ENCODE measurements at places on chromosomes 4 and X.

DNA sequence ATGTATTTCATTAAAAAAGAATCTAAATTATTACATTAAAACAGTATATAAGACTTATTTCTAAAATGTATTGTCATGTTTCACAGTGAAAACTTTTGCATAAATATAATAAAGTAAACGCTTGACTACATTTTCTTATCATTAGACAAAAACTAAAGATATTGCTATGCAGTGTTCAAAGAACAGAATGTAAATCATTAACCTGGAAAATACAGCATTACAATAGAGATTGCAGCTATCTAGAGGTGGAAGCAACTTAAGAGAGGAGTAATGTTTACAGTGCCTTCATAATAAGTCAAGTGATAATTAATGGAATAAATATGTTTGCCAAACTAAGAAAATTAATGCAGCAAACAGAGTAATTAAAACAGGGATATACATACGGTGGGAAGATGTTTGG lies 940.9 kb downstream of the FSTL5 start:
- DNase-seq = no peak

GRCh38 chrX:50475208-50475607 lies 4.6 kb upstream of the DGKK start:
- no peak for DNase-seq

- no peak for DNase-seq
These were observed 1.4 kb upstream of the HHIP start for GRCh38 chr4:144644368-144645101.

DNA sequence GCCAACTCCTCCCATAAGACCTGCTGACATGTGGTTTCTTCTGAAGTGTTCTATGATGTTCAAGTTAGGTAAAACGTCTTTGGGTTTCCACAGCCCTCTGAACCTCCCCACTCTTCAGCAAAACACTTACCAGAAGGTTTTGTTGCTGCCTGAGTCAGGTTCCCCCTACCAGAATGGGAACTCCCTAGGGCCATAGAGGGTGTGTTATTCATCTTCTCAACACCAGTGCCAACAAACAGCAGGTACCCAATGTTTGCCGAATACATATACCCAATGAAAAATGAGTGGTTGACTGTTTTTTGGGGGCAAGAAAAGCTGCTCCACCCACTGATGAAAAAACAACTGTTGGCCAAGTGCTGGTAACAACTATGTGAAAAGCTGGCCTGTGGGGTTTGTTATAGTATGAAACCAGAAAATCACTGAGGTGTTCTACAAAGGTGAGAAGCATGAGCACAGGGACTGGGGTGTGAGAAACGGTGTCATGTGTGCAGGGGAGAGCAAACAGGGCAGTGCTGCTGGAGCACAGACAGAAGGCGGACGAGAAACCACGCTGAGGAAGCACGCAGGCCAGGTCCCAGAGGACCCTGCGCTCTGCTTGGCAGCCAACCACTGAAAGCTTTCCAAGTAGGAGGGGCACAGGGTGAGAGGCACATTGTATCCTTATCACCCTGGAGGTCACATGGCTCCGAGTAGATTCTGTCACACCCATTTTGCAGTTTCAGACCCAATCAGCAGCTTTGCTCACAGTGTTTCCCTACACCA lies 28.8 kb downstream of the ATP8A1 start:
- peak; percentile 30 for DNase-seq

- DNase-seq = no peak
These were observed 45.6 kb upstream of the SORCS2 start for GRCh38 chr4:7146786-7147115.

DNA sequence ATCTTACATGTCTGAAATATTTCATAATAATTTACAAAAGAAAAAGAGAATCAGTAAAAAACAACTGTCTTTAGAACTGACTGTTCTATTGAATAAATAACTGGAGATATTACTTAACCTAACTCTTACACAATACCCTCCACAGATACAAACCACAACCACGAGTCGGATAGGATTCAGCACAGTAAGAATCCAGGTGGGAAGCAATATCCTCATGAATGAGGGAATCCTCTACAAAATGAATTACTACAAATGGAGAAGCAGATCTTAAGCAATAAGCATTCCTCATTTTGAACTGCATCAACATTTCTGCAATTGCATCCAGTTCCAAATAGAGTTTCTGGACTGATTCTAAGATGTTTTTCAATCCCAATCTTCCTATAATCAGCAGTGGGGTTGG lies 227.1 kb downstream of the SH2D1A start:
- no peak for DNase-seq

DNA sequence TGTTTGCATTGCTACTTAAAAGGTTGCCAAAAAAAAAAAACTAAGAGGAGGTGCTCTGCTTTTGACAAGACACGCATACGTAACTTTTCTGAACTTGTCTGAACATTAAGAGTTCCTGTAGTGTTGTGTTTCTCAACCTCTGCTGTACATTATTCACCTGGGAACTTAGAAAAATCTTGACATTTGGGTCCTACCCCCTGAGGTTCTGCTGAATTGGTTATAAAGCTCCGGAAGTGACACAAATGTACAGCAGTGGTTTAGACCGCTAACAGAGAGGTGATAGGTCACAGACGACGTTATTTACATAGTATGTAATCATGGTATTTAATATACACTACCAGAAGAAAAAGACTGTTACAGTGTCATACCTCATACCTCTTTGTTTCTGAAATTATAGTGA lies 61.1 kb downstream of the CPEB2 start:
- no peak for DNase-seq

GRCh38 chr4:173231916-173232315 lies 63.3 kb downstream of the GALNT7 start:
- peak; percentile 85 for DNase-seq

- DNase-seq = no peak
These were observed 81.0 kb downstream of the BCOR start for GRCh38 chrX:40016749-40017148.

GRCh38 chr4:94304365-94304971 lies 38.2 kb downstream of the HPGDS start:
- DNase-seq = peak; percentile 17

- no peak for DNase-seq
These were observed 9.0 kb downstream of the SLC30A9 start for GRCh38 chr4:41999321-41999720.

DNA sequence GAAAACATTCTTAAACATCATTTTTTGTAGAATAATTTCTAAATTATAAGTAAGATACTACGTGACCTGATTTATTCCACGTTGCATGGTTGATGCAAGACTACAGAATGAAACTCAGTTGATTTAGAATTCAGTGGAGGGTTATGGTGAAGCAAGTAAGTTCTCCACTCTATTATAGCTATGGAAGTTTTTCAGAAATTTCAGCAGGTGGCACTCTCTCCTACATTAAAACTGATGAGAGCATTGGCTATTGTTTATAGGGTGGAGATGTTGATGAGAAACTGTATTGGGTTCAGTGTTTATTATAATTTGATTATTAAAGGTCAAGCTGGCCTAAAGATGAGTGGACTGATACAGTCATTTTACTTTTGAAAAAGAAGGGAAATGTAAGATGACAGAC lies 88.0 kb downstream of the FNIP2 start:
- peak; percentile 62 for DNase-seq

DNA sequence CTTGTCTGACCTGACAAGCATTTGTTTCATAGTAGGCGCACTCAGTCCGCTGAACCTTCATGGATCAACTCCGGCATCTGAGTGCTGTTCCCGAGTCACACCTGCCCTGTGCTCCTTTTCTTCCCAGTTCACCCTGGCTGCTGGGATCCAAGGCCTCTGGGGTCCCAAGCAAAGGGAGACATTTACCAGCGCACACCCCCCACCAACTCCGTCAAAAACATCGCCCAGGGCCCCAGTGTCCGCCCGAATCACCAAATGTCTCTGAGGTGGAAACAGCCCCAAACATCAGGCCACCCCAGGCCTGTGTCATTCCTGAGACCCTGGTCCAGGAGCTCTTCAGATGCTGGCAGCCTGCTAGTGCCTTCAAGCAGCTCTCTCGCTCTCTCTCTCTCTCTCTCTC lies 5.1 kb downstream of the BLOC1S4 start:
- no peak for DNase-seq

GRCh38 chr4:79848329-79848728 lies 224.7 kb downstream of the ANTXR2 start:
- DNase-seq = no peak

DNA sequence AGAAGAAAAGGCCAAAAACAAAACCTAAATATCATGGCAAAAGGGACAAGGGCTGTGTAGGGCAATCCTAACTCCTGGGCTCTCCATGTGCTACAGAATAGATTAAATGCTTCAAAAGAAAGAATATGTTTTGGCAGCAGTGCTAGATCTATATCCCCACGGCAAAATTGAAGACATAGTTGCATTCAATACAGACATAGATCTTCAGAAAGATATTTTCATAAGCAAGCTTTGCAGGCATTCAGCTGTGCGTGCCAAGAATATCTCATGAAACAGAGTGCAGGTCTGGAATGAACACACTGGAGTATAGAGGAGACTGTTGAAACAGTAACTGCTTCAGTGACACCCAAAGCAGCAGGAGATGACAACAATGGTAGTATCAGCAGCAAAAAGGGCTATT lies 1476.9 kb downstream of the ARAP2 start:
- DNase-seq = peak; percentile 21

- no peak for DNase-seq
These were observed 640.8 kb downstream of the TRIML1 start for GRCh38 chr4:188780028-188780427.

DNA sequence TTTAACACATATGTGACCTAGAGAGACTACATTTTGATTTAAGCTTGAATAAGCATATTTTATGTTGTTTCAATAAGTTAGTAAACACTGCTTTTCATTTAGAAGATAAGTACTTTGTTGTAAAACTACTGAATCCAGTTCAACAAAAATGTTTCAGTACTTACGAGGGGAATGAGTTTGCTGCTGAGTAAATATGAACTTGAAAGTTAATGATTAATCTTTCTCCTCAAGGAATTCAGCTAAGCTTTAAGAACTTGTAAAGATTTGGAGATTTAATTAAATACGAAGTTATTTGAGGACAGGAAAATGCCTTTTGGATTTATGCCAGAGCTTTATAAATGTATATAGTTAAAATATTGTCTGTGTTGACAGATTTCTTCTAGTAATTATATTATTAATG lies 933.0 kb upstream of the LCORL start:
- no peak for DNase-seq

GRCh38 chr4:2289955-2290333 lies 28.0 kb upstream of the MXD4 start:
- DNase-seq = no peak

DNA sequence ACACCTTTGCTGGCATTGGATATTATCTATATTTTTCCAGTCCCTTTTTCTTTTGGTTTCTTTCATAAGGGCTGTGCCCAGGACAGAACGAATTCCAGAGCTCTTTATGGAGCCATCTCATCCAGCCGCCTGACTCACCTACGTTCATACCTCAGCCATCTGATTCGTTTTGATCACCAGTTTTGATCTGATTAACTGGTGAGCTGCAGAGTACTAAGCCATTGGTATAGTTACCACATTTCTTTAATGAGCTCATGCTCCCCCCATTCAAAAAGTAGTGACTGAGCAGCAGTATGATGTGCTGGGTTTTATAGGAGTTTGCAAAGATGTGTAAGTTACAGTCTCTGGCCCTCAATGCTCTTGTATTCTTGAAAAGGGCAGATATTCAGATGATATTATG lies 43.0 kb upstream of the CDKN2AIP start:
- DNase-seq = no peak

GRCh38 chrX:108299101-108299591 lies 139.1 kb downstream of the COL4A6 start:
- no peak for DNase-seq

DNA sequence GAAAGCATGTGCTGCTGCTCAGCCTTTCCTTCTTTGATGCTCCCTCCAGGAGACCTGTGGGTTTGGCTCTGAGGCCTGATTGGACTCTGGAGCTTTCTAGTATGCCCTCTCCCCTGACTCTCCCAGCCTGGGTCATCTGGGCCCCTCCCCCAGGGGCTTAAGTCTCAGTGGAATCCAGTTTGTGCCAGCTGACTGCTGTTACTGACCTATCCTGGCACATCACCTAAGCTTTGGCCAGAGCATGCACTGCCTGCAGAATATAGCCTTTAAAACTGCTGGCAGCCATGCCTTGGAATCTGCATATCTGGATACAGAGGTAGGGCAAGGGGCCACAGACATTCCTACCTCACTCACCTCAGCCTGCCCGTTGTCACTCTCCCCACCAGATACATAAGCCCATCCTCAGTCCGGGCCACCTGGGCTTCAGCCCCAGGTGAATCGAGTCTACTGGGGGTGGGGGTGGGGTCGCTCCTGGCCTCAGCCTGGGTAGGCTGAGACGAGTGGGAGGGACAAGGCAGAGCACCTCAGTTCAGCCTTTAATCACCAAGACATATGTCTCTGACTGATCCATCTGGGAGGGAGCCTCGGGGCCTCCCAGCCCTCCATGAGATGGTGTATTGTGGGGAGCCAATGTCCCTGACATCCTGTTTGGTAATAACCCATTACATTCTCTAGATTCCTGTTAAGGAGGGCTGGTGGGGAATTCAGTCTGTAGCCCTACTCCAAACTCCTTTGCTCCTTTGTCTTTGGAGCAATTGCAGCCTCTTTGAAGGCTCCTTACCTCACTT lies 61.2 kb downstream of the STARD8 start:
- DNase-seq = no peak

- DNase-seq = no peak
These were observed 103.0 kb upstream of the TAPT1 start for GRCh38 chr4:16329125-16329796.

DNA sequence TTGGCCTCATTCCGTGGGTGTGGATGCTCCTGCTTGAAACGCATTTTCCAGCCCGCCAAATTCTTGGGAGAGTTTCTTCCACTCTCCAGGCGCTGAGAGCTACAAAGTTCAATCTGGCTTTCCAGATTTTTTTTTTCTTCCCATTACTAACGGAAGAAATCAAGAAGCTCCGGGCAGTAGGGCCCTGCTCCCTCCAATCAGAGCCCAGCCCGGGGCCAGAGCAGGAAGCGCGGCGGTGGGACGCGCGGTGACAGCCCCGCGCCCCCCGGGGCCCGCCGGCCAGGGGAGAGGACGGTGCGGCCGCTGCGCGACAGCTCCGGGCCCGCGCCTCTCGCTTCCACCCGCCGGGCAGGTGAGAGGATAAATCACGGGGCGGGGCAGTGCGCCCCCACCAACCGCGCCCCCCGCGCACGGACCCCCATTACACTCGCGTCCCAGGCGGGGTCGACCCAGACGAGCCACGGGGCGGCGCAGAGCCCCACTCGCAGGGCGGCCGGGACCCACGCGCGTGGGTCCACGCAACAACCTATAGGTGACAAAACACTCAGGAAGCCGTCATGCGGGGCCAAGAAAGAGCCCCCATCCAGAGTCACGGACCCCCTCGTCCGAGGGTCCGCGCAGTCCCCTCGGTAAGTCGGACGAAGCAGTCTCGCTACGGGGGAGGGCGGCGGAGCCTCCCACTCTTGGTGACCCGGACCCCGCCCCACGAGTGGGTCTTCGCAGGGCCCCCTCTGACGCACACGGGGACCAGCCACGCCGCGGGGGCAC lies 868 bp downstream of the AFAP1 start:
- DNase-seq = no peak

Measured in G401 (cell line).